Esophagus mucosa (tissue), 1 donor: ENCODE measurements at places on chromosomes 3 and 15.

GRCh38 chr15:98964466-98965133 is 43.0 kb downstream of the PGPEP1L start:
- ATAC-seq, result no peak

DNA sequence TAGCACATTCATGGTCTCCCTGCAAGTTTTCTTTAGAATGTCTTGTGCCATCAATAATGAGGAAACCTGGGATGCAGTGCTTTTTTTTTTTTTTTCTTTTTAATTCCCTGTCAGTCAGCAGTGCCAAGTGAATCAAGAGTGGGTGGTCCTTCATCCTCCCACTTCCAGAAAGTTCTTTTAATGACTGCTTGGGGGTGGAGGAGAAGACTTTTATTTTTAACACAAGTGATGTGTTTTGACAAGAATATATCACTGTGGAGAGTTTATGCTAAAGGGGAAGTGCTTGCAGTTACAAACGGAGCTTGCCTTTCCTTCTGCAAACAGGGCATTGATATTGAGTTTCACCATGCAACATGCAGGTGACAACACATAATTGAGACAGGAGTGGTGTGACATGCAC is 69.7 kb downstream of the CACNA2D3 start:
- ATAC-seq, result no peak

DNA sequence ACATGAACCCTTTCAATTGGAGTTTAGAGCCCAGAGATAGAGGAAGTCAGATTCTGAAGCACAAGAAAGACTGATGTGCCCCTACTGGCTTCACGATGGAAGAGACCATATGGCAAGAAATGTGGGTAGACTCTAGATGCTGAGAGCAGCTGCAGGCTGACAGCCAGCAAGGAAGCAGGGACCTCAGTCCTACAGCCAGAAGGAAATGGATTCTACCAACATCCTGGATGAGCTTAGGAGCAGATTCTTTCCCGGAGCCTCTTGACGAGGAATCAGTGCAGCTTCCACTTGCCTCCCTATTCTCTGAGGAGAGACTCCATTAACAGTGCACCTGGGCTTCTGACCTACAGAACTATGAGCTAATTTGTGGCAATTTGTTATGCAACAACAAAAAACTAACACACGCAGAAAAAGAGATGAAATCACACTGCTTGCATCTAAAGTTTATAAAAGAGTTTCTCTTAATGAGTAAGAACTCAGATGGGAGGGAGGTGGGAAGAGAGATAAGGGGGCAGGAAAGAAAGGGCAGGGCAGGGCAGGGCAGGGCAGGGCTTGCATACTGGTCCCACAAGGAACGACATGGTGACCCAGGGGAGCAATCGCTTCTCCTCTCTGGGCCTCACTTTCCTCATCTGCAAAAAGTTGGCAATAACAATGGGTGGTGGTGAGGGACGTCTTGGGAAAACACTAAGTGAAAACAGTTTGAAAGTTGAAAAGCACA is 440.9 kb downstream of the FOXP1 start:
- ATAC-seq, result no peak

- ATAC-seq, result no peak
Observed at GRCh38 chr15:57849317-57849716, 142.8 kb downstream of the POLR2M start.

DNA sequence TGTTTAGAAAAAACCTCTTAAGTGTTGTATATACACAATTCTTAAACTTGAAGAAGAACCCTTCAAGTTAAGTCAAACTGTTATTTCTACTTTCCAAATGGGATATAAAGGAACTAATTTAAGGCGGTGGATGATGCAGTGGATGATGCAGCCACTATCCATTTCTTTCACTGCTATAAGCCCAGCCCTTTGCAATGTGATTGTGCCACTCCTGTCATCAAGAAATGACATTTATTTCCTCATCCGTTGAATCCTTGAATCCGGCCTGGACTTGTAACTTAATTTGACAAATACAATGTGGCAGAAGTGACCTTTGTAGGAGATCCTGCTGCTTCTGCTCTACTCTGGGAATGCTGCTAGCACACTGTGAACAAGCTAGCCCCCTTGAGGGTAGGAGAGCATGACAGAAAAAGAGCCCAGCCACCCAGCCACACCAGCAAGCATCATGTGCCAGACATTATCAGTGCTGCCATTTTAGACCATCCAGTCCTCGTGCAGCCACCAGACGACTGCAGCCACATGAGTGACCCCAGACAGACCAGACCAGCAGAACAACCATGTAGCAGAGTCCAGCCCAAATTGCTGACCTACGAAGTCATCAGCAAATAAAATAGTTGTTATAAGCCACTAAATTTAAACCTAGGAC is 47.4 kb downstream of the UACA start:
- peak; percentile 39 for ATAC-seq

DNA sequence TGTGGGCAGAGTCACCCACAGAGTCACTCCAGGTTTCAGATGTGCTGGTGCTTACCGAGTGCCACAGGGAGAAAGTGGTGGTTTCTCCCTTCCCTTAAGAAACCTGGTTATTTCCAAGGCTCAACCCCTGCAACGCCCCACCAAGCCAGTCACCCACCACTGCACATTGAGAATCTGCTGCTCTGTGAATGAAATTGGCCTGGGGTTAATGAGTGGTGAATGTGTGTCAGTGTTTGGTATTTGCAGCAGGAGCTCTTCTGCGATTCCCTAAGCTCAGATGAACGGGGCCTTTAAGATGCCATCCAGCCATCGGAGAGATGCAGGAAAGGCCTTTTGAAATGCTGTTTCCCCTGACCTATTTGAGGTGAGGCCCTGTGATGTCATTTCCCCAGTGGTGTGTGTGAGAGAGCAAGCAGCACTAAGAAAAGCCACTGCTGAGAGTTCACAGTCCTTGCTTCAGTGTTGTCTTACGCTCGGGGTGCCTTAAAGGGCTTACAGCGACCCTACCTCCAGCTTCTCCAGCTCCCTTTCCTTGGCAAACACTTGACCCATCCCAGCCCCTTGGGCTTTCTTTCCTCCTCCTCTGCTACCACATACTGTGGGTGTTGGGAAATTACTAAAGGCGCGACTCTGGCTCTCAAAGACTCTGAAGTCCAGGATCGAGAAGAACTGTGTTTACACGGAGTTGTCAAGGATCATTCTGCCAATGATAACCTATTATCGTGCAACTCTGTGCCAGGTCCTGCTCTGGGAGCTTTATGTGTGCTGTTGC is 68.9 kb downstream of the SMAD3 start:
- peak; percentile 50 for ATAC-seq
